ENCODE measurements at places on chromosomes 4 and X. TPM values are rescaled to one million over a fixed set of nuclear protein-coding genes. Genes with fewer than 3 reads are reported as not detected.

Gene TCEAL2
- total RNA-seq, result not detected

Gene GPRASP3
- 9.1 TPM for total RNA-seq

Gene TEX13B
- not detected for total RNA-seq

Gene MGAT4D
- not detected for total RNA-seq

Gene DAPP1
- 0.09 TPM for total RNA-seq

Gene HERC5
- 1.9 TPM for total RNA-seq

Gene TMSB15A
- total RNA-seq, result 2.0 TPM

Gene PGRMC1
- total RNA-seq, result 105 TPM

Gene SLC10A3
- total RNA-seq, result 11.3 TPM

Gene MAGEB2
- total RNA-seq, result not detected

Gene GATA1
- total RNA-seq, result not detected

Gene SOWAHB
- total RNA-seq, result not detected

Gene NPY2R
- not detected for total RNA-seq

Gene SRPX2
- 36.9 TPM for total RNA-seq

Gene SLC25A4
- 3.6 TPM for total RNA-seq

Gene TMPRSS11B
- total RNA-seq, result not detected

Gene SPANXC
- total RNA-seq, result not detected

Gene CXCL1
- total RNA-seq, result 1.5 TPM

Gene KLF3
- 11.2 TPM for total RNA-seq

Gene ZNF718
- 3.4 TPM for total RNA-seq

Gene GDI1
- total RNA-seq, result 86.7 TPM

Measured in bronchial smooth muscle cell (primary cell).